ENCODE measurements at places on chromosomes 2 and 18.

DNA sequence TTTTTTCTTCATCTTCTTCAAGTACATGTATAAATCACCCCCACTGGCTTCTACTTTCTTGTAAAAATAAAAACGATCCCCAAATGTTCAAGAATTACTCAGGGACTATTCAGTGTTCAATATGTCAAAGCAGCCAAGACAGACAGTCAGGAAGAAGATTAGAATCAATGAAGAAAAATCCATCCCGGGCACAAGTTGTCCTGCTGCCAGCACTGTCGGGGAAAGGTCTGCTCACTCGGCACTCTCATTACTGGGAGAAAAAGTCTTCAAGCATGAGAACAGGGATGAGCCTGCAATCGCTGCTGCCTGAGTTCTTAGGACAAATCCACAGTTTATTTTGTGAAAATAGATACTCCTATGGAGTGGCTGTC, 482.8 kb upstream of the KLHL29 start:
- no peak for DNase-seq

- no peak for DNase-seq
Observed at GRCh38 chr18:69956057-69956456, 8.4 kb upstream of the CD226 start.

DNA sequence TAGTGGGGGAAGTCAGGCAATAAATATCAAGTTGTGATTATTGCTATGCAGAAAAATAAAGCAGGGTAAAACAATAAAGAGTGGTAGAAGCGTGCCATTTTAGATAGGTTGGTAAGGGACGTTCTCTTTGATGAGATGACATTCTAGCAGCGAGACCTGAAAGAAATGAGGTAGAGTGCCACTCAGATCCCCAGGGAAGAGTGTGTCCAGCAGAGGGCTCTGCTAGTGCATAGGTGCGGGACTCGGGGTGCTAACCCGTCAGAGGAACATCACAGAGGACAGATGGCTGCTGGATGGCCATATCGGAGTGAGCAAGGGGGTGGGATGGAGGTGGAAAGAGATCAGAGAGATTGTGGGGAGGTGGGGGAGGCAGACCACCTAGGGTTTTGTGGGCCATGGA, 16.3 kb upstream of the GTF2A1L start:
- DNase-seq = no peak

- no peak for DNase-seq
Observed at GRCh38 chr2:44969936-44970335, 28.4 kb downstream of the SIX3 start.

GRCh38 chr2:121075641-121076497, 209.1 kb downstream of the TFCP2L1 start:
- DNase-seq = no peak

DNA sequence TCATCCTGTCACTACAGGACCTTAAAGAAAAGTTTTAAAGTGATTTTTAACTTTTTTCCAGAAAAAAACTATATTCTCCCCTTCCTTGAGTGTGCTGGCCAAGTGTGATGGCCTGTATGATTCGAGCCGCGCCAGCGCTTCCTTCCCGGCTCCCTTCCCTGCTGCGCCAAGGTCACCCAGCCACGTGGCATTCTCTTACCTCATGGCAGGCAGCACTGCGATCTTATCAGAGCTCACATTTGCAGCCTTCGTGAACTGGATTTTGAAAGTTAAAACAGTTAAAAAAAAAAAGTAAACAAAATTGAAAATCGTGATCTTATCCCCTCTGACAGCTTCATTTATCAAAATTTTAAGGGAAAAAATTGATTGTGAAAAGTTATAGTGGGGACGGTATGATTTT, 279.8 kb downstream of the PTGR3 start:
- DNase-seq = no peak

DNA sequence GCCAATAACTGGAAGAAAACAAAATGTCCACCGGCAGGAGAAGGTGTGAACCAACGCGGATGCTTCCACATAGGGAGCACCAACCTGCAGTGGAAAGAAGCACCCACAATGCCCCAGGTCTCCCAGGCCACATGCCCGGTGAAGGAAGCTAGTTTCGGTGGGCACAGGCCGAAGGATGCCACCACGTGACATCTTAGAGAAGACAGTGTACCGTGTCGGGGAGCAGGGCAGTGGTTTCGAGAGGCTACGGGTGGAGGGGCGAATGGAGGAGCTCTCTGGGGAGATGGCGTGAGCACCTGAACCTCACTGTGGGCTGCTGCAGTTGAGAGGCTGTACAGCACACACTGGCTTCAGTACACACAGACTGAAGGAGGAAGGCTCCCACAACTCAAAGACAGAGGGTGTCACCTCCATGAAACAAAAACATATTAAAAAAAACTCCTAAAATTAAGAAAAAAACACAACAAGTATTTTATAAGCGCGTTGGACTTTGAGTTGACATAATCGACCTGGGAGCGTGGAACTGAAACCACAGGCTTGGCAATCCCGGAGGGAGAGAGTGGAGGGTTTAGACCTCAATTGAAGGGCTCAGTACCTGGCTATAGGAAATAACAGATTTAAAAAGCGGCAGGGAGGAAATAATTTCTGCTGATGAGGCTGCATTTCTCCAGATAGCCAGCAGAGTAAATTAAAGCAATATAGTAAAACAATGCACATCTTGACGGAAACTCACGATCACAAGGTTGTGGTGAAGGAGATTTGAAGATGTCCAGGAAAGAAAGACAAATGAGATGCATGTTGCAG, 160.1 kb downstream of the RTP5 start:
- DNase-seq = no peak

- no peak for DNase-seq
Observed at GRCh38 chr2:228367356-228367755, 185.9 kb upstream of the SPHKAP start.

- DNase-seq = no peak
Observed at GRCh38 chr2:5696404-5696944, 4.3 kb downstream of the SOX11 start.

DNA sequence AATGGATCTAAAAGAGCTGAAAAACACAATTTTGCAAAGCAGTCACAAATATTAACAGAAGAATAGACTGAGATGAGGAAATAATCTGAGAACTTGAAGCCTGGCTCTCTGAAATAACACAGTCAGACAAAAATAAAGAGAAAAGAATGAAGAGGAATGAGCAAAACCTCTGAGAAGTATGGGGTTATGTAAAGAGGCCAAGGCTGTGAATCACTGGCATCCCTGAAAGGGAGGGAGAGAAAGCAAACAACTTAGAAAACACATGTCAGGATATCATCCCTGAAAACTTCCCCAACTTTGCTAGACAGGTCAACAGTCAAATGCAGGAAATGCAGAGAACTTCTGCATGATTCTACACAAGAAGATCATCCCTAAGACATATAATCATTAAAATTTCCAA, 73.5 kb upstream of the LHCGR start:
- no peak for DNase-seq

GRCh38 chr2:22690096-22690495, 694.9 kb upstream of the KLHL29 start:
- no peak for DNase-seq

DNA sequence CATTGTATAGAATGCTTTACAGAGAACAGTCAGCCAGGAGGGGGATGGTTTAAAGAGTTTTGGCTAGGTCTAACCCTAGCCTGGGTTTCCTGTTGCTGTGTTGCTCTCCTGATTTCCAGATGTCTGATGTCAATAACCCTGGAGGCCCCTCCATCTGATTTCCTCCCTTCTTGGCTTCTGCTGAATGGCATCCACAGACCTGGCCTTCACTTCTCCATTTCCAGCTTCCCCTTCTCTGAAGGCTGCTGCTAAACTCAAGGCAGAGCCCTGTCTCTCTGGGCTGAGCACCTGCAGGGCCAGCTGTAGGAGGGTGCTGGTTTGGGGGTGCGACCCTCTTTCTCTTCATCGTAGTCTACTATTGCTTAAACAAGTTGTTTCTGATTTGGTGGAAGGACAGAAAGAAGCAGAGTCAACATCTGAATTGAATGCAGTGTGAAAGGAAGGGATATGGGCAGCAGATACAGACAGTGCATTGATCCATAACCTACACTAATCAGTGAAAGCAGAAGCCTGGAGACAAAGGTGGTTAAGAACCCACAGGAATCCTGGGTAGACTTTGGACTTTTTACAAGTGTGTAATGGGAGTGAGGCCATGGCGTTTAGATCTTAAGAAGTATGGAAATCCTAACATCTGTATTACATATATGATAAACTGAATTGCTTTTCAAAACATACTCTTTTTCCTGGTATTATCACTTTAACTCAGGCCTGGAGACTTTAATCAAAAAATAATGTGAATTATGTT, 153.6 kb downstream of the HRH4 start:
- DNase-seq = no peak

GRCh38 chr2:218216336-218216673, 684 bp upstream of the ARPC2 start:
- DNase-seq = peak; percentile 52

GRCh38 chr2:213187833-213188532, 36.6 kb upstream of the IKZF2 start:
- DNase-seq = no peak

DNA sequence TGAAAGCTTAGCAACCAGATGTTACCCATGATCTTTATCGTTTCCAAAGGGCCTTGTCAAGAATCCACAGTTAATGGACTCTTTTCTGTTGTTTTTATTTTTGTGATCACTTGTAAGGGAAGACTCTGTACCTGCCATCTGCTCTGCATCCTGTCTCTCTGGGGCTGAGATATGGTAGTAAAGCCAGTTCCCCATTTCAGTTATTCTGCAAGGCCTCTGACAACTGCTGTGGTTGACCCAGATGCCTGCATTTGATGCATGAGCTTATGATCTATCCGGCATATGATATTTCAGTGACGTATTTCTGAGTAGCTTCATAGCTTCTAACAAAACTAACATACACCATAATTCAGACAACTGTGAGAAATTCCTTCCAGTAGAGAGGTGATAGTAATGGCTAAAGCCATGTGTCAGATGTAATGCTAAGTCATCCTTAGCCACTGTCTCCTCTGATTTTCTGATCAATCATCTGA, 105.1 kb downstream of the TPO start:
- DNase-seq = no peak

DNA sequence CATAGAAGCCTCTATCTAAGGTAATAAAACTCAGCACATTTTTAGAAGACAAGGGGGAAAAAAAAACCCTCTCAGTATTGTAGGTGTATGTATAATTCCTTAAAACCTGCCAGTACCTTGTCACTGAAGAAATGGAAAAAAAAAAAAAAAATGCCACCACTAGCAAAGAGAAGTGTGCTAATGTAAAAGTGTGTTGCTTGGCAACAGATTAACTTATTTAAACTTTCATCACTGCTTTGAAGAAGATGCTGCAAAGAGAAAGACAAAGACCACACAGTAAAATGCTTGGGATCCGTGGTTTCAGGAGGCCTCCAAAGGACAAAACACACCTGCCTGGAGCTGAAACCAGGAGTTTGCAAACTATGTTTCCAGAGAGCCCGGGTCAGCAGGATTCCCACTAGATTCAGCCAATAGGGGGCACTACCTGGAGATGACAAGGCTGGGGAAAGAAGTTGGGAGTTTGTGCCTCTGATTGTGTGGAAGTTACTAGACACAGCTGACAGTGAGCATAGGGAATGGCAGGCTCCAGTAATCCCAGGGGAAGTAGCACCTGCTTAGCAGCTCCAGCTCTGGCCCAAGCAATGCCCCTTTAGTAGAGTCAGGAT, 169.1 kb upstream of the TRIB2 start:
- DNase-seq = no peak

DNA sequence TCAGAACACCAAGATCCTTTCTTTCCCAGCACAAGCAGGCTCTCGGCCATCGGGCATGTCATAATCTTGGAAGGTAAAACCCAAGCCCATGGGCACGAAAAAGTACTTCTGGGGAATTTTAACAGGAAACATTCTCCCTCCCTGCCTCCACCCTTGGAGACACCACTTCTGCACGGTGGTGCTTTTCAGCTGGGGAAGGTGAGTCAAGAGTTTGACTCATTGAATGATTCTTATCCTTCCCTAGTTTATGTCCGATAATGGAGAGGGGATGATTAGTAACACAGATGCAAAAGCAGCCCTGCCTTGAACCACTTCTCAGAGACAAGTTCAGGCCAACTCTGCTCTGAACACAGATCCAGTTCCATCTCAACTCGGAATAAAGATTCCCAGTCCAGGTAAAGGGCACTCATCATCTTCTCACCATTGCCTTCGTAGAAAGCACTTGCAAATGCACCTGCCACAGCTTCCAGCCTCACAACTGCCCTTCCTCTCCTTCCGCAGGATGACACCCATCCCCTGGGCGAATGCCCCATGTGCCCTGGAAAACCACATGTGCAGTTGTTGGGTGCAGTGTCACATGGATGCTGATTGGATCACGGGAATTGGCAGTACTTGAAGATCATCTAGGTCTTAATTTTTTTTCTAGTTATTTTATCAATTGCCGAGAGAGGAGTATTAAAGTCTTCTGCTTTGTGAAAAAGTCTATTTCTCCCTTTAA, 136.2 kb downstream of the PXDN start:
- DNase-seq = no peak

GRCh38 chr18:69998523-69998987, 50.9 kb upstream of the CD226 start:
- no peak for DNase-seq

GRCh38 chr2:96503637-96504243, 1.4 kb downstream of the NEURL3 start:
- no peak for DNase-seq

GRCh38 chr2:241857041-241857541, 1.6 kb downstream of the PDCD1 start:
- DNase-seq = peak; percentile 18

- DNase-seq = no peak
Observed at GRCh38 chr2:58319481-58319880, 78.4 kb upstream of the FANCL start.

GRCh38 chr2:222169346-222169745, 129.5 kb downstream of the PAX3 start:
- DNase-seq = no peak

DNA sequence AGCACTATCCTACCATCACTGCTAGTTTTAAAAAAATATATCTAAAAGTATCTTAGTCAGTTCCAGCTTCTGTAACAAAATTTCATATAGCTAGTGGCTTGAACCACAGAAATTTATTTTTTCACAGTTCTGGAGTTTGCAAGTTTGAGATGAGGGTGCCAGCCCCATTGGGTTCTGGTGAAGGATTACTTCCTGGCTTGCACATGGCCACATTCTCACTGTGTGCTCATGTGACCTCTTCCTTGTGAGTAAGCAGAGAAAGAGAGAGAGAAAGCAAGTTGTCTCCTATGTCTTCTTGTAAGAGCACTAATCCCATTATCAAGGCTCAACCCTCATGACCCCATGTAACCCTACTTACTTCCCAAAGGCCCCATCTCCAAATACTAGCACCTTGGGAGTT, 158.9 kb downstream of the DOK6 start:
- no peak for DNase-seq

DNA sequence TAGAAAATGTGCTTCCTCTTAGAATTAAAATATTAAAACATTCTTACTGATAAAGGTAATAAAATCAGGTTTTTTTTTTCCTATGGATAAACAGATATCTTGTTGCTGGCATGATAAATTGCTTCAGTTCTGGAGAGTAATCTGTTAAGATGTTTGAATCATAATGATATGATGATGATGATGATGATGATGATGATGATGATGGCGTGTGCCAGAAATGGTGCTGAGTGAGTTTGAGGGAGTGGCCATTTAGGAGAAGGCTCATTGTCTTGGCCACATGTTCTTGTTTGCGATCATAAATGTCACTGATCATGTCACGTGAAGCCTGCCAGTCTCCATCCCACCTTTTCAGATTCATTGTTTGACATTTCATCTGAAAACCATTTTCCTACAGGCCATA, 35.0 kb downstream of the ADAM23 start:
- no peak for DNase-seq

GRCh38 chr2:52113338-52113737, 1081.4 kb upstream of the NRXN1 start:
- DNase-seq = no peak

Measured in left cardiac atrium (tissue), 4 donors.